Fibroblast of the aortic adventitia (primary cell): ENCODE measurements at places on chromosomes 7 and 10.
A peak's percentile ranks its signal among the peaks of the same experiment; 100 is the strongest.

DNA sequence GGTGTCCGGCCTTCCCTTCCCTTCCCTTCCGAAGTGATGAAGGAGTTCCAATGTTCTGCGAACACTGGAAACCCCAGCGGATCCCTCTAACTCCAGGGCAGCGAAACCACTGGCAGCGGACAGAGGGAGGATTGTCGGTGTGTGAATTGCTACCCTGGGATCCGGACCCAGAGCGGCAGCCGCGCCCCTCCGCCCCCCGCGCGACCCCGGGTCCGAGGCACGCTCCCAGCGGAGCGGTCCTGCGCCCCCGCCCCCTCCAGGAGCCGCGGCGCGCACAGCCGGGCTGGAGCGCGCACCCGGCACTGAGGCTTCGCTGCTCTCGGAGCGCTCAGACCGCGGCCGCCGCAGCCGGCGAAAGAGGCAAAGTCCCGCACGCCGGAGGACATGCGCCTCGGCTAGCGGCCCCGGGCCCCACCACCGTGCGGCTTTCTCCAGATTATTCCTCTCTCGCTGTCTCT, at the start of gene PTPRZ1:
PTPRZ1 (plus strand) TSS at position 331 of the 458 bp plus-strand sequence. CDS start 339 bp downstream, outside the sequence.
- peak; percentile 16 for DNase-seq

GRCh38 chr10:71276873-71277272, 42.2 kb upstream of the SLC29A3 start:
- no peak for DNase-seq

- peak; percentile 28 for DNase-seq
These were observed 96.2 kb downstream of the C10orf105 start for GRCh38 chr10:71623098-71623985.

DNA sequence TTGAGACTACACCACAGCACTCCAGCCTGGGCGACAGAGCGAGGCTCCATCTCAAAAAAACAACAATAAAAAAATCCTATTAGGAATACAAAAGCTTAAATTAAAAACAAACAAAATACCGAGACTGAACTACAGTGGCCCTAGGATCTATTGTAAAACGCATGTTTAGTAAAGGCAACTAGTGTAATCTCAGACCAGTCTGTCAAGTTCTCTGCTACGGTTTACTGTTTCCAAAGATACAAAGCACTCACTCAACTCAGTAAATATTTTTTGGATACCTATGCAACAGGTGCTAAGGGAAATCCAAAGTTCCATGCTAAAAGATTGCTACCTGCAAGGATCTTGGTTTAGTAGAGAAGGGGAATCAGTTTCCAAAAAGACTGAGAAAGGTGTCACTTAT, 3.4 kb upstream of the MIOS start:
- DNase-seq, result no peak

DNA sequence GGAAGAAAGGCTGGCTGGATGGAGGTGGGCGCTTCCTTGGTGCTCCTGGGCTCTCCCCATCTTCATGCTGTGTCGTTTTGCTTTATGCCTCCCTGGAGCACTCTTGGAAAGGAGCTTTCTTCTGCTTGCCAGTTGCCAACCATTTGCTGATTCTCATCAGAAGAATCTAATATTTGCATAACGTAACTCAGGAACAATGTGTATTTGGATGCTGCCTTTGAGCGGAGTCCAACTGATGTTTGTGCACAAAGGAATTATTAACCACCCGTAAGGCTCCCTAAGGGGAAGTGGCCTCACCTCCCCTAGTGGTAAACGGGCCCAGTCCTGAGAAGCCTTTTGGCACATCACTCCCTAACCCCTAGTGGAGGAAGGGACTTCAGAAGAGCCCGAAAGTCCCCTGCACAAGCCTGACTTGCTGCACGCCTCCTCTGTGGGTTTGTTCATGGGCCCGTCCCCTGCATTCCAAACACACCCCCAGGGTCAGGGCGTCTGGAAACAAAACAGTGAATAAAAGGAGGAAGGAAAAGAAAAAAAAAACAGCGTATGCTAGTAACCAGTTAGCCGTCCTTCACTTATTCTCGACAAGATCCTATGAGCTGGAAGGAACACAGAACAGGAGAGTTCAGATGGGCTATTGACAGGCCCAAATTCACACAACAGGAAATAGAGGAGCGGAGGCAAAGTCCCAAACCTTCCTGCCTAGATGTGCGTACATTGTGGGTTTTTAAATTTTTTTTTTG, 602.2 kb downstream of the LRMDA start:
- DNase-seq, result peak; percentile 43

GRCh38 chr10:945778-946177, 14.3 kb upstream of the LARP4B start:
- no peak for DNase-seq

- no peak for DNase-seq
These were observed 128.3 kb downstream of the CCDC3 start for GRCh38 chr10:12873172-12873571.

DNA sequence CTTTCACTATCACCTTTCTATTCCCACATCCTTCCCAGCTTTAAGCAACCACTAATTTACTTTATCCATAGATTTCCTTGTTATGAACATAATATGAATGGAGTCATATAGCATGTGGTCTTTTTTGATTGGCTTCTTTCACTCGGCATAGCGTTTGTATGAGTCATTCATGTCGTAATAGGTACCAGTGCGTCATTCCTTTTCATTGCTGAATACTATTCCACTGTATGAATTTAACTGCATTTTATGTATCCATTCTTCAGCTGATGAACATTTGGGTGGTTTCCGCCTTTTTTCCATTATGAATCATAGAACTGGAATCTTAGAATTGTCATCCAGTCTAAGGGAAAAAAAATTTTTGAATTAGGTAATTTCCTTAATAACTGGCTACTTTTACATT, 411.3 kb upstream of the AUTS2 start:
- no peak for DNase-seq

DNA sequence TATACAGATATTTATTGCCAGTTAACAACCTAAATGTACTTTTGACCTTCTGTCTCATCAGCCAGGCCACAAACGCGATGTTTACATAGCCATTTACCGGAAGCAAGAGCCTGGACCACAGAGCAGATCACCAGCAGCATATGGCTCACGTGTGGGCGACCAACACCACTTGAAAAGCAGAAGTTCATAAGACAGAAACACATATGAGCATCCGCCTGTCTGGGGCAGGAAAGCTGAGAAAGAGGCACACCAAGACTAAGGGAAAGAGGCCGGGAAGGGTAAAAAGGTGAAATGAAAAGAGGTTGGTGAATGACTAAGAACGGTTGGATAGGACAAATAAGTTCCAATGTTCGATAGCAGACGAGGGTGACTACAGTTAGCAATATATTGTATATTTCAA, 1.3 kb downstream of the ABCB1 start:
- no peak for DNase-seq

DNA sequence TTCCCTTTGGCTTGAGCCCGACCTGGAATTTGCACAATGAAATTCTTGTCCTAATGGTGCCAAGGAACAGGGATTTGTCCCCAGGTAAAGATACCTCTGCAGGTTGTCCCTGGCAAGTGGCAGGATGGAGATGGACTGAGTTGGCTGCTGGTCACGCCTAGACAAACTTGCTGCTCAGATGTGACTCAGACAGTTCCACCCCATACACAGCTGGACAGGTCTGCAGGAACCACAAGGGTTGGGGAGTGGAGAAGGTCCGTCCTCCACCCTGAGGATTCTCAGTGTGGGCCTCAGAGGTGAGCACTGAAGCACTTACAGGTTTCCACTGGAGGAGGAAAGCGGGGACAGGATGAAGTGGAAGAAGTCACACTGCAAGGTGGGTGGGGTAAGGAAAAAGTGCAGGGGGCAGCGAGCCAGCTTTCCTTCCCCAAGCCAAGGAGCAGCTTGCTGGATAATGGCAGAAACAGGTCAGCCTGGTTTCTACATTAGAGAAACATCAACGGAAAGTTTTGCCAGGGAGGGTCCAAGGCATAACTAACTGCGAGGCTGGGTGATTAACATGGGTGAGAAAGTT, 20.5 kb downstream of the ITPRIP start:
- no peak for DNase-seq

DNA sequence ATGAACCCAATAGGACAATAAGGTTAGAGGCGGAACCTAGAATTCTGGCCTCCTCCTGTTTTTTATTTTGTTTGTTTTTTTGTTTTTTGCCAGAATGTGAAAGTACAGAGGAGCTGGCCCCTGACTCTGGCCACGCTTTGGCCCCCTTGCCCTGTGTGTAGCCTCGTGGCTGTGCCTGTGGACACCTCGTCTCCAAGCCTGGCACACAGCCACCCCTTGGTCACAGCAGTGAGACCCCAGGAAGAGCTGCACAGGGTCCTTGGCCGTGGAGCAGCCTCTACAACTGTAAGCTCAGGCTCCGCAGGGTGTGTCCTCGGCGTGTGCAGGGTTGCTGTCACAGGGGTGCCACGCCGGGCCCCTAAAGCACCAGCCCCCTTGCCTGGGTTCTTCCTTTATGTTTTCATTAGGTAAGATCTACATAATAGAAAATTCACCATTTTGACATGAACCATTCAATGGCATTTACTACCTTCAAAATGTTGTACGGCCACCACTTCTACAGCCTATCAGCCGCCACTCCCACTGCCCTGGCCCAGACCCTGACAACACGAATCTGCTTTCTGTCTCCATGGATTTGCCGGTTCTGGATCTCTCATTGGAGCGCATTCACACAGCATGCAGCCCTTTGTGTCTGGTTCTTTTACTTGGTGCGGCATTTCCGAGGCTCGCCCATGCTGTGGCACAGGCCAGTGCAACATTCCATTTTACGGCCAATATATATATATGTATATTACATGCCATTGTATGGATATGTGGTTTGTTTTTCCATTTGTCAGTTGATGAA, 51.0 kb downstream of the AMZ1 start:
- no peak for DNase-seq

GRCh38 chr7:74481458-74482196, 27.9 kb downstream of the GTF2IRD1 start:
- DNase-seq, result no peak

- no peak for DNase-seq
These were observed 69.7 kb upstream of the STK17A start for GRCh38 chr7:43513251-43513650.

GRCh38 chr7:623464-623863, 103.0 kb upstream of the DNAAF5 start:
- no peak for DNase-seq

DNA sequence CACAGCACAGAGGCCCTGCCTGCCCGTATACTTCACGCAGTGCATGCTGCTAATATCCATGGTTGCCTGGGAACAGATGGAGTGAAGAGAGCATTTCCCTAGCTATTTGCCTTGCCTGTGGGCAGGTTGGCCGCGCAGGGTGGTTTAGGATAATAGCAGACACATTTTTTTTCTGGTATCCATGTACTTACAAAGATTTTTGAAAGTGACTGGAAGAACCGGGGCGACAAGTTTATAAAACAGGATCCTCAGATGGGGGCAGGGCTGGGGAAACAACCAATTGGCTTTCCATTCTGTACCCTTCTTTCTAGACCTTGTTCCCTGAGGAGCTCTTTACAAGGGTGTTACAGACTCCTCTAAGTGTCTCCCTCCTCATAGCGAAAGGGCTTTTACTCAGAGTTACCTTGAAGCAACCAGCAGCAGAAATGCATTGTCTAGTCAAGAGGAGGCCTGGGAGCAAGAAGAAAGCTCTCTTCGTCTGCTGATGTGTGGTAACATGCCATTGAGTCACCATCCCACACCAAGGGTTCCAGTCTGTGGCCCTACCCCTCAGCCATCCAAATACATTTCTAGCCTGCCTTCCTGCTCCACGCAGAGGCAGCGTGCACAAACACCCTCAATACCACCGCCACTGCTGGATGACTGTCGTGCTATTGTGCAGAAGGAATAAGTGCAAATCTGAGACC, 31.5 kb downstream of the MTURN start:
- DNase-seq, result no peak
